ENCODE measurements at places on chromosomes 16 and 17.

- DNase-seq: no peak
These were observed 143.8 kb upstream of the CRHR1 start for GRCh38 chr17:45640141-45640850.

GRCh38 chr17:80789356-80789902 is 202.2 kb upstream of the CHMP6 start:
- DNase-seq: no peak

DNA sequence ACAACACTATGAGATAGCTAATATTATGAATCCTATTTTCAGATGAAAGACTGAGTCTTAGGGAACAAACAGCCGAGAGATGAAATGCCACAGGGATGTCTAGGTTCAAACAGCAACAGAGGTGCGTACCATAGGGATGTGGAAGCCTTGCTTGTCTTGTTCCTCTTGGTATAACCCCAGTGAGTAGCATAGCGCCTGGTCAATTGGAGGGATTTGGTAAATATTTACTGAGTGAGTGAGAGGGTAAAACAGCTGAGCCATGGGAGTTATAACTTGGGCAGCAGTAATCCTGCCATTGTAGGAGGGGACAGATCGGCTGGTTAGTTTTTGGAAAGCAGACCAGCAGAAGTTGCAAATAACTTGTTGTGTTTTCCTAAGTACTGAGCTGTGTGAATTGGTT is 80.2 kb downstream of the WWOX start:
- DNase-seq: no peak

- DNase-seq: no peak
These were observed at the start of gene C16orf74 for GRCh38 chr16:85750827-85751697. C16orf74 (minus strand) TSS chr16:85751096; CDS start chr16:85735217, 15,879 bp downstream.

GRCh38 chr17:53619025-53619424 is 203.7 kb upstream of the KIF2B start:
- no peak for DNase-seq

- DNase-seq: no peak
These were observed 130.3 kb upstream of the RBBP6 start for GRCh38 chr16:24409045-24409444.

- DNase-seq: no peak
These were observed 44.2 kb downstream of the ZZEF1 start for GRCh38 chr17:4098521-4099209.

GRCh38 chr17:42518046-42518754 is 17.8 kb upstream of the NAGLU start:
- DNase-seq: no peak

- DNase-seq: no peak
These were observed 729.3 kb downstream of the MAF start for GRCh38 chr16:78871241-78871640.

- DNase-seq: no peak
These were observed 12.4 kb downstream of the SGCA start for GRCh38 chr17:50177983-50178834.

DNA sequence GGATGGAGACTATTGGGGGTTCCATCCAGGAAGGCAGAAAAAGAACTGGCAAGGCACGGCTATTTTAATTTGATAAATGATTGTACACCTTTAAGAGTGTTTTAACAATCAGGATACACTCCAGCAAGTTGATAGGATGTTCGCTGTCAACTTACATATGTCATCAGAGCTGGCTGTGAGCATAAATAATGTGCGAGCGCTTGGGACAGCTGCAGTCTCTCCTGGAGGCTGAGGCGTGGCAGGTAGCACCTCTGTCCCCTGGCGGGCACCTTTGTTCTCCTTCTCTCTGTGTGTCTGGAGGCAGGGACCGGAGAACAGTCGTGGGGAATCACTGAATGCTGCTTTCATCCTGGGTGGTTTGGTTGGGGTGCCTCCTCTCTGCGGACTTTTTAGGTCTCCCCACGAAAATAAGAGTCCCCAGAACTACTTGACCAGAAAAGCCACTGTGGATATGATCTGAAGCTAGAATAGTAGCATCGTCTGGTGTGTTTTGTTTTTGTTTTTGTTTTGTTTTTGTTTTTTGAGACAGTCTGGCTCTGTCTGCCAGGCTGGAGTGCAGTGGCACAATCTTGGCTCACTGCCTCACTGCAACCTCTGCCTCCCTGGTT is 9.4 kb downstream of the BAHCC1 start:
- DNase-seq: no peak

- no peak for DNase-seq
These were observed 15.8 kb downstream of the FA2H start for GRCh38 chr16:74758801-74759200.

DNA sequence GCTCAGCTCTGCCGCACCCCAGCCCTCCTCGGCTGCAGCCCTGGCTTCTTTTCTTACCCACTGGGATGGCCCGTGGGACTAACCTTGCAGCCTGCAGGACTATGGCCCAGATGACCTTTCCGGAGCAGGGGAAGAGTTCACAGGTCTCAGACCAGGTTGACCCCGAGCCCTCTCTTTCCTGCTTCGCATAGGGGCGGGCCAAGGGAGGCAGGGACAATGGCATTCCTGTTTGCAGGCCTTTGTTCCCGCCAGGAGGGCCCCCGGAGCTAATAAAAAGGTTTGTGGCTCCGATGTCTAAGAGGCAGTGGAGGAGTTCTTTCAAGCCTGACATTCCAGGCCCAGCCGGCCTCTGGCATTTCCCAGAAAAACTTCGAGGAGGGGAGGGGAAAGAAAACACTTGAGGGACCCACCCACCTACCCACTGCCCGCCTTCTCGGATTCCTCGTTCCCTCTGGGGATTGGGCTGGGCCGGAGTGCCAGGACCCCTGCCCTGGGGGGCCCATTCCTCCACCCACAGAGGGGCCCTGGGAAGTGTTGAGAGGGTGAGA is 5.8 kb upstream of the SOCS3 start:
- no peak for DNase-seq

GRCh38 chr16:54334208-54334607 is 47.6 kb upstream of the IRX3 start:
- DNase-seq: no peak

GRCh38 chr16:11367483-11367906 is 22.2 kb downstream of the RMI2 start:
- DNase-seq: no peak

DNA sequence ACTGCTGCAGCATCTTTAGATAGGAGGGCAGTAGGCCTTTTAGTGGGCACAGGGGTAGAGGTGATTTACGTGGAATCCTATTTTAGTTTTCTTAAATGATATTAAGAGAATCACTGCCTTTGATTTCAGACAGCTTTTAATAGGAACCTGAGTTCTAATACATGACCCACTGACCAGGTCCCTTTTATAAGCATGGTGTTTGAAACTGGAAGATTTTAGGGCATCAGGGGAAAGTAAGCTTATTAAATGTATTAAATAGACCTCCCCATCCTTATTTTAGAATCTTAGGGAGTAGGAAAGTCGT is 2.0 kb downstream of the MSL1 start:
- no peak for DNase-seq

DNA sequence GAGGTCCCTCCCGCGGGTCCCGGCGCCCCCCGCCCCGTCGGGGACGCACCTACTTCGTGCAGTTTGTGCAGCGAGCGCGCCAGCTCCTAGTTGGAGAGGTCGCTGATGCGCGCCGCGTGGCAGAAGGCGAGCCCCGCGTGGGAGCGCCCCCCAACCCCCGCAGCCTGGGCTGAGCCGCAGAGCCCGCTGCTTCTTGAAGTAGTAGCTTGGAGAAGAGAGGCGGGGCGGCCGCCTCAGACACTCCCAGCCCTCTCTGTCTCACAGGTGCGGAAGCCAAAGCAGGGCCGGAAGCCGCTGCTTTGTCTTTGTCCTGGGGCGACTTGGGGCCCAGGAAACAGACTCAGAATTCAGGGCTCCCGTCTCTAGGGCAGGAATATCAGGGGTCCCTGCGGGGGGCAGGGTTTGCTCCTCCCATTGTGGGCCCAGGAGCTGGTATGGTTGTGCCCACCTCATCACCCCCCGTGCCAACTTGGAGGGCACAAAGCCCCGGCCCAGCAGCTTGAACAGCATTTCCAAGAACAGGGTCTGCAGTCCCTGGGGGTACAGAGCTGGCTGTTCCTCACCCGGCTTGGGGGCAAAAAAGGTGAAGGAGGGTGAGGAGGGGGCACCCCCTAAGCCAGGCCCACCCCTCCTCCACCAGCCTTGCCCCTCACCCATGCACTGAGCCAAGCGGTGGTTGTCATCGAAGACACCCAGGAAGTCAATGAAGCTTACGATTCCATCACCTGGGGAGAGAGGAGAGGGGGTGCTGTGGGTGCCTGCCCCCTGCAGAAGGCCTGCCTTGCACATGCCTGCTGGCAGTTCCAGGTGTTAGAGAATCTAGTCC is 13.5 kb downstream of the SPATA32 start:
- no peak for DNase-seq

GRCh38 chr16:31718998-31719397 is 154.6 kb upstream of the ZNF267 start:
- DNase-seq: no peak

DNA sequence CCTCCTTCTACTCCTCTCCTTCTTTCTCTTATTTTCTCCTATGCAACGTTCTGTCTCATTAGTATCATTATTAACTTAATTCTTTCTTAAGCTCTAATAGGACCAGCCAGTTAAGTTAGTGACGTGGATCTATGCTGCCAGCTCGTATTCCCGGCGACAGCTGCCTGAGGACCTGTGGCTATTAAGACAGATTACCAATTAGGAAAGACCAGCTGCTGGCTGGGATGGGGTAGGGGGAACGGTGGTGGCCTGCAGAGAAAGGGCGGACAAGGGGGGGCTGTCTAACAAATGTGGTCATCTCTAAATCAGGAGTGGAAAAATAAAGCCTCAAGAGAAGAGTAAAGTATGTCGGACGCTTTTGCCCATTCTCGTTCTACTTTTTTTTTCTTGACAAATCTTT is 770 bp upstream of the MYH3 start:
- no peak for DNase-seq

DNA sequence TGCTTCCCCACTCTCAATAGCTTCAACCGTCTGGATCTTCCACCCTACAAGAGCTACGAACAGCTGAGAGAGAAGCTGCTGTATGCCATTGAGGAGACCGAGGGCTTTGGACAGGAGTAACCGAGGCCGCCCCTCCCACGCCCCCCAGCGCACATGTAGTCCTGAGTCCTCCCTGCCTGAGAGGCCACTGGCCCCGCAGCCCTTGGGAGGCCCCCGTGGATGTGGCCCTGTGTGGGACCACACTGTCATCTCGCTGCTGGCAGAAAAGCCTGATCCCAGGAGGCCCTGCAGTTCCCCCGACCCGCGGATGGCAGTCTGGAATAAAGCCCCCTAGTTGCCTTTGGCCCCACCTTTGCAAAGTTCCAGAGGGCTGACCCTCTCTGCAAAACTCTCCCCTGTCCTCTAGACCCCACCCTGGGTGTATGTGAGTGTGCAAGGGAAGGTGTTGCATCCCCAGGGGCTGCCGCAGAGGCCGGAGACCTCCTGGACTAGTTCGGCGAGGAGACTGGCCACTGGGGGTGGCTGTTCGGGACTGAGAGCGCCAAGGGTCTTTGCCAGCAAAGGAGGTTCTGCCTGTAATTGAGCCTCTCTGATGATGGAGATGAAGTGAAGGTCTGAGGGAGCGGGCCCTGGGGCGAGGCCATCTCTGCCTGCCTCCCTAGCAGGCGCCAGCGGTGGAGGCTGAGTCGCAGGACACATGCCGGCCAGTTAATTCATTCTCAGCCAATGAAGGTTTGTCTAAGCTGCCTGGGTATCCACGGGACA is 11.1 kb upstream of the CLEC18A start:
- no peak for DNase-seq

- no peak for DNase-seq
These were observed 87.8 kb upstream of the NLRP1 start for GRCh38 chr17:5672141-5672540.

DNA sequence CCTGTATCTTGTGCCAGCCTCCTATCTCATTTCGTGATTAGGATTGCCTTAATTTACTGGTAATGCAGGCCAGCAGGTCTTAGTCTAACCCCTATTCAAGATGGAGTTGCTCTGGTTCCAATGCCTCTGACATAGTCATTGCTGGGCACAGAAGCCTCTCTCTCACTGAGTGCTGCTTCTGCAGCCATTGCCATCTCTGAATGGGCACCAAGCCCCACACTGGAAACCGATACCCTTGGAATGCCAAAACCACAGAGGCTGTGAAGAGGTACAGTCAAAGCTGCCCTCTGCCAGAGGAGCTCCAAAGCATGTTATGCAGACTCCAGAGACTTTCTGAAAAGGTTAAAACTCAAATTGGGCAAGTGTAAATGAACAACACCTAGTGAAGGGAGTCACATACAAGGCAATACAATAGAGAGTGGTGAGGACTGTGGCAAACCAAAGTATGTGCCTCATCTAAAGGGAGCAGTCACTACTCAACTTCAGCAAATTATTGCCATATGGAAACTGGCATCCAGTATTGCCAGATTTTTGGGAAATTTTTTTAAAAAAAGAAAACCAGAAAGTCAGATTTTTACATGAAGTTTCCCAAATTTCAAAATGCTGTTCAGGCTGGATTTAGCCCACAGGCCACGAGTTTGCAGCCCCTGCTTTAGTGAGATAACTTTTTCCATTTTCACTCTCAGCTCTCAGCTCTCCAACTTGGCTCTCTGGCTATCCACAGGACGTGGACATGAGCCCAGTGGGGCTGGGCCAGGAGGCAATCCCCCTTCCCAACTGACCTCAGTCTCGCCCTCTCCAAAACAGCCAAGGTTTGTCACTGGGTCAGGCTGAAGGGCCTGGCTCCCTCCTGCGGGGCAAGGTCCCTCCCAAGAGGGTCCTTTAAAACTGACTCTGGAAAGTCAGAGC is 2.1 kb upstream of the MMP2 start:
- DNase-seq: no peak

DNA sequence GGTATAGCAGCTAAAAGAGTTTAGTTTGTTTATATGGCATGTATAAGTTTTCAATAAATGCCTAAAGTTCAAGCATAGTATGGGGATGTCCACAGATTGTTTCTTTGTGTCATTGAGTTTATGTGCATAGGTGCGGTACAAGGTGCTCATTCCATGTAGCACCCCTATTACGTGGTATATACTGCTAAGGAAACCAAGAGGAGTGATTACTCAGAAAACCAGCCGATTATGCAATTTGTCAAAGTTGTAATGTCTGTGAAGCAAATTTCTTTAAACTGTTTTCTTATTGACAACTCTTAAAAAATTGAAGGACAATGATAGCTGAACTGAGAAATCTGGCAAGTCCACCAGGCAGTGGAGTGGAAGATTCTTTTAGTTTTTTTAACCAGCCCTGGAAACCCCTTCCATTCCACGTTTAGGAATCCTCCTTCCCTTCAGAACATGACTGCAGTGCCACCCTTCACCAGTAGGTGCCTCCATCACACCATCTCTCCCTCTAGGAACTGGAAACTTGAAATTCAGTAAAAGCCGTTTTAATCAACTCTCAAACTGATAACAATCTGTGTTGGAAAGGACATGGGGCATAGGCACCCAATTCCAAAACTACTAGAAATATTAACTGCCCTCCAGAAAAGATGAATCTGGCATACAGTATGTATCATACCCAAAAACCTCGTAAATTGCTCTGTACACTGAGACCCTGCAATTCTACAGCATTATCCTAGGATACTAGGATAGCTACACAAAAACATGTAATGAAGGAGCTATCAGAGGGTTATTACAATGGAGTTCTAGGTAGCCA is 43.5 kb downstream of the REXO5 start:
- DNase-seq: no peak

All from NCI-H2081 treated with DMSO at 0.1 percent for 48 hours (cell line).